WERI-Rb-1 (cell line): ENCODE measurements at places on chromosomes 3 and 15.

DNA sequence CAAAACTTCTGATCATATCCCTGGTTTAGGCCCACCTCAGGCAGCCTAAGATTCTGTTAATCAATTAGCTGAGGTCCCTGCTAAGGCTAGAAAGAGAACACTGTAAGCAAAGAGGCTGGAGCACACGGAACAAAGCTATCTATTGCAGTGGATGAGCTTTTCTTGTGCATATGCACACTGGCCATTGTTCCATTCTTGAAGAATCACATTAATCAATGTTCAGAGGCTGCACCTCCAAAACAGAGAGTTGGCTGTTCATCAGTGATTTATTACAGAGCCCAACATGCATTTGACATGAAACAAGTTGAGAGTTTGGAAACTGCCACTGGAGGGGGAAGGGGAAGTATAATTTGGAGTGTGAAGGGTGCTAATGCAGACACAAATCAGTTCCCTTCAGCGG is 873.0 kb downstream of the ROBO1 start:
- no peak for DNase-seq

DNA sequence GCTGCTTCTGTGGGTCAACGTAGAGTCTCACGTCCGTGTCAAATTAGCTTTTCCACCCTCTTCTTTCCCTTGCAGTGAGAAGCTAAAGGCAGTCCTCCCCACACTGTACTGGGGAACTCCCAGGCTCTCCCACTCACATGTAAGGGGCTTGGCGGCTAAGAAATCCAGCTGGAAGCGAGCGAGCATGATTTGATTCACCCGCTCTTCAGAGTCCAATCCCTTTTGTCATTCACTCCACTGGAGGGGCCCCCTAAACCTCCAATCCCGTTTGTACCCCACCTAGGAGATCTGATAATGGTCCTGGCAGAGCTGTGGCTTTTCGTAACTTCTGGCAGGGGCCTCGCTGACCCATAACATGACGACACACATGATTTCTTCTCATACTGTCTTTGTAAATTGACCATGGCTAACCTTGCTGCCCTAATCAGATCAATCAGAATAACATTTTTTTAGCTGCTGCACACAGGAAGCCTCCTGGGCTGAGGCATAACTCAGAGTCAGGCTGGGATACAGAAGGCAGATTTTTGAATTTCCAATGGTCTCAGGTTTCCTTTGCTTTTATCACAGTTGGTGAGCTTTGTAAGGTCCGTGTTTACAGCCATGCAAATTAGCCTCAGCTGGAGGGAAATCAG is 235.2 kb downstream of the GREM1 start:
- DNase-seq, result no peak

DNA sequence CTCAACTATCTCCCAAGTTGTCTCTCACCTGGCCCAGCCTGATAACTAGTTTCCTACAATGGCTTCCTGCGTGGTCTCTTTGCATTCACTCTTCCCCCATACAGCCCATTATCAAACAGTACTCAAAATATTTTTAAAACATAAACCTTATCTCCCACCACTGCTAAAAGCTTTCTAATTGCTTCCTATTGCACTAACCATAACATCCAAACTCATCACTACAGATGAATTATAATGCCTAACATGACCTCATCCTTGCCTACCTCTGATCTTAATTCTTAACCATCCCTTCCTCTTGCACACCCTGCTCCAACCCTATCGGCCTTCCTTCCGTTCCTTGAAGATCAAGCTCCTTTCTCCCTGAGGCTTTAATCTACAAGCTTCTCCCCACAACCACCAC is 17.0 kb downstream of the ACAP2 start:
- DNase-seq, result no peak

DNA sequence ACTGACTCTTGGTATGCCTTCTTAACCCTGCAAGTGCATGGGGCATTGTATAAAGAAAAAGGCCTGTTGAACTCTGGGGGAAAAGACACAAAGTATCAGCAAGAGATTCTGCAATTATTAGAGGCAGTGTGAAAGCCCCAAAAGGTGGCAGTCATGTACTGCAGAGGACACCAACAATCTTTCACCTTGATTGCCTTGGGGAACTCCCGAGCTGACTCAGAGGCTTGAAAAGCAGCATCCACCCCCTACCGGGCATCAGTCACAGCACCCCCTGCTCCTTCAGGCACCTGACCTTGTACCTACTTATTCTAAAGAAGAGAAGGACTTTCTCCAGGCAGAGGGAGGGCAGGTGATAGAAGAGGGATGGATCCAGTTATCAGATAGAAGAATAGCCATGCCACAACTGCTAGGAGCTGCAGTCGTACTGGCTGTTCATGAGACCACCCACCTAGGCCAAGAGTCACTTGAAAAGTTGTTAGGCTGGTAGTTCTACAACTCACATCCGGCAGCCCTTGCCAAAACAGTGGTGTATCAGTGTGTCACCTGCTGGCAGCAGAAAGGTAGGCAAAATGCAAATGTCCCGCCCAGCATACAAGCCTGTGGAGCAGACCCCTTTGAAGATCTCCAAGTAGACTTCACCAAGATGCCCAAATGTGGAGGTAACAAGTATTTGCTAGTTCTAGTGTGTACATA is 241.6 kb upstream of the CNTN6 start:
- DNase-seq, result peak; percentile 55

DNA sequence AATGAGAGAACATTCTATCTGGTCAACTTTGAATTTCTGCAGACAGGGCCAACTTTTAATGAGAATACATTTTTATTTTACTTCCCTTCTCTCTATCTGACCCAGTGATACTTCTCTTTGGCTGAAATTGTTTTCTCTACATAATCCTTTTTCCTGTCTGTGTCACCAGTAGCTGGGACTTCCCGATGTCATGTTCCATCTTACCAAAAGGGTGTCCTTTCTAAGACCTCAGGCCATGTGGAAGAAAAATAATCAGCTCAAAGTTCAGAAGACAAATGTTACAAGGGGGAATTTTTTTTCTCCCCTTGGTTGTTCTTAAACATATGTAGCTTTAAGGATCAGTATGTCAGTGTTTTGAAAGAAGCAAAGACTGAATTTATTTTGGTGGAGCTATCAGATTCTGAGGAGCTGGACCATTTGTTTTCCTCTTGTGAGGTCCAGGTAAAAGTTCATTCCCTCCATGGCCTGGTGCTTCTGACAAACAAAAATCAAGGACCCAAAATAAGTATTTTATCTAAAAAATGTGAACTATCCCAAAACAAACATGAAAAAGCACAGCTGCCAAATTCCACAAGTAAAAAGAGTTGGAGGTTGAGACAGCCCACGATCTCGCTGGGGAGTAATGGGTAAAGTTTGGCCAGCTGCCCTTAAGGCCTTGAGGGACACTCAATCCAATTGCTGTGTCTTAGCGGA is 859.4 kb upstream of the NR2F2 start:
- DNase-seq, result no peak

- DNase-seq, result no peak
These were observed 77.2 kb downstream of the PPP2R3A start for GRCh38 chr3:136042608-136043221.

DNA sequence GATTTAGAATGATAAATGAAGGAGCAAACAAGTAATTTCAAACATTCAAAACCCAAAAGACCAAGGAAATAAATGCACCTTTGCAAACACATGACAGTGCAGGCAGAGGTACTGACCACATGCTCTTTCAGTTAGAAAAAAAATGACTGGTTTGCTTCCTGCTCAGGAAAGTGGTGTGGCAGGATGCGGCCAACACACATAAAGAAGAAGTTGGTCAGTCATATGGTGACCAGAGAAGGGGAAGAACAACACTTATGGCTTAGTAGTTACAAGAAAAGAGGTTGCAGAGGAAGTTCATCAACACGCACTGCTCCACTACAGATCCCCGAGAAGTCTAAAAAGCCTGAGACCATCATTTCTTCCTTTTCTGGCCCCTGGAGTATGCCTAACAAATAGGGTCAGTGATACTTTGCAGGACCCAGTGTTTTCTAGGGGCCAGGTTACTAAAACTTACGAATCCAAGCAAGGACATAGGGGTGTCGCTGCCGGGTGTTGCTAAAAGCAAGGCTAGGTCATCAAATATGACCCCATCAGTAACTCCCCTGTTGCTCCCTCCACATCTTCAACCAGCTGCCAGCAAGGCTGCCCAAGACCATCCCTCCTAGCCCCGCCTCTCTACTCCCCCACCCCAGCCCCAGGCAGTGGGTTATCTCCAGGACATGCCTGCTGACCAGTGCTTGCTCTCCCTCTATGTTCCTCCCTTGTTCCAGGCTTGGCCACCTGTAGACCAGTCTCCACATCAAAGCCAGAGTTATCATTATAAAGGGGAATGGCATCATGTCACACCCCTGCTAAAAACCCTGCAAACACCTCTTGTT is 11.2 kb downstream of the ATP8B4 start:
- no peak for DNase-seq

- DNase-seq, result no peak
These were observed 89.9 kb upstream of the CHL1 start for GRCh38 chr3:106619-107018.

GRCh38 chr15:67999320-68000100 is 54.6 kb upstream of the PIAS1 start:
- DNase-seq, result no peak

DNA sequence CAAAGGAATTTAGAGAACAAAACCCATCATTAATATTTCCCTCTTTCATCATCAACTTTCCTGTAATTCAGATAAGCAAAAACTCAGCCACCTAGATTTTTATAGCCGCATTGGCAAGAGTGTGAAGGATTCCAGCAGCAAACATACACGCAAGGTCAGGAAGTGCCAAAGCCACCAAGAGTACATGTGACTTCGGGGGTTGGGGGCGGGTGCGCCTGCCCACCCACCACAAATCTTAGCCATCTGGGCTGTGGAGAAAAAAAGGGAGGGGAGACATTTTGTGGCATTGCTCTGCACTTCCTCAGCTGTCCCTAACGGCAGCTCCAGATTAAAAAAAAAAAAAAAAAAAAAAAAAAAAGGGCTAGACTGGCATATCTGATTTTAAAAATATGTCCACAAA is 148.4 kb downstream of the TNIK start:
- no peak for DNase-seq

GRCh38 chr15:90178468-90179435 is 22.4 kb upstream of the SEMA4B start:
- DNase-seq, result no peak

DNA sequence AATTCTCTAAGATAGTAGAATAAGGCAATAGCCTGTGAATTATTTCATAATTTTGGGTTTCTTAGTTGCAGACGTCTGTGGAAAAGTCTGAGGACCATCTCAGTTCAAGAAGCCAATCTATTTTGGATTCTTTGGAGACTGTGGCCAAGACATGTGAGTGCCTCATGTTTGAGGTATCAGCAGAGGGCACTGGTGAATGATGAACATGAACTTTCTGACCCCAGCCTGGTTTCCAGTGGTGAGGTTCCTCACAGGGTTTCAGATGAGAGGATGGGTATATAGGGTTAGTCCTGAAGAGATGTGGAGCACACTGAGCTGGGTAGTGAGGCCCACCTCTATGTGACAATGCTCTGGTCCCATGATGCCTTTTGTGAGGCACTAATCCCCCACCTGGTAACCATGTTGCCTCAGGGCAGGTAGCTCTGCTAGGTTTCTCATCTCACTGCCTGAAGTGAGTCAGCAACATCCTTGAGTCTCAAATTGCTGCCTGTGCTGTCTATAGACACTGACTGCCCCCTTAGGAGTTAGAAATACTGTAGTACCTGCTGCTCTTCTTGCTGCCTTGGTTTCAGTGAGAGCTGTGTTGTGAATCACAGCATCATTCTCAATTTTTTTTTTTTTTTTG is 32.3 kb downstream of the C3orf62 start:
- DNase-seq, result no peak

DNA sequence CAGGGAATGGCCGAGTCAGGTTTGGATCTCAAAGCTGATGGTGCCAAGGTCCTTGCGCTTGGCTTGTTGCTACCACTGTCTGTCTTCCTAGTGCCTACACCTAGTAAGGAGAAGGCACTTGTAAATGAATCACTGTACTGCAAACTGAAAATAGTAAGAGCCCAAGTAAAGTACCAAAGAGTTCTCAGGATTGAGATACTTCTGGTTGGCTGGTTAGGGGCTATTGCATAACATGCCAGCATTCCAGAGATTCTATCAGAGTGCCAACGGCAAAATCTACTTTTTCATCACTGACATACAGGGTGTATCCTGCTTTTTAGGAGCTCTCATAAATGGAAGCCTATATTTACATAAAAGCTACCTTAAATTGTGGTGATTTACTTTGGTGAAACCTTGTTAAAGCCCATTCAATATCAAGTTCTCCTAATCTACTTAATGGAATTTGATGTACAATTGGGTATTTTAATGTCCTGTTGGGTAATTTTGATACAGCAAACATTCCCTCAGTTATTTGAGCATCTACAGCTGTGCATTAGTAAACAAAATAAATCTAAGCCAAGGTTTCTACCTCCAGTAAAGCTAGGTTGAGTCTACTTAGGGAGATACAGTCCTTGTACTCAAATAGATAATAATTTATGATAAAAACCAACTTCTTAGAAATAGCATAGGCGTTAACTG is 30.7 kb upstream of the CHD2 start:
- no peak for DNase-seq

GRCh38 chr3:16864610-16865313 is 20.0 kb upstream of the PLCL2 start:
- DNase-seq, result no peak

DNA sequence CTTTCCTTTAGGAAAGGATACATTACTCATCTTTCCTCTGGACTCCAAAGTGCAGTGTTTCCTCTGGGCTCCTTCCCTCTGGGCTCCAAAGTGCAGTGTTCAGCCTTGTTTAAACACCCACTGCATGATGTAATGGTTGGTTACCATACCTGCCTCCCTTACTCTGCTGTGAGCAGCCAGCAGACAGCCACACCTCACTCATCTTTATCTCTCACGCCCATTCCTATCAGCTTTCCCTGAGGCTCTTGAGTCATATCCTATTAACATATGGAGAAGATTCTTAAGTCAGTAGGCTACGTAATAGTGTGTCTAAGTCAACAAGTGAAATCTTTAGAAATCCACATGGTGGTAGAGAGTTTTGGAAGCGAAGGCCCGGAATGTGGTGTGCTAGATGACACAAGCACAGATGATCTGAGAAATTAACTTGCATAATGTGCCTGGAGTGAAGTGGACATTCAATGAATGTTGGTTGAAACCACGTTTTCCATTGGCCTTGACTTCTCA is 97.2 kb upstream of the CTNNB1 start:
- no peak for DNase-seq

- no peak for DNase-seq
These were observed 6.4 kb downstream of the GOLGA6L2 start for GRCh38 chr15:23440596-23440995.

DNA sequence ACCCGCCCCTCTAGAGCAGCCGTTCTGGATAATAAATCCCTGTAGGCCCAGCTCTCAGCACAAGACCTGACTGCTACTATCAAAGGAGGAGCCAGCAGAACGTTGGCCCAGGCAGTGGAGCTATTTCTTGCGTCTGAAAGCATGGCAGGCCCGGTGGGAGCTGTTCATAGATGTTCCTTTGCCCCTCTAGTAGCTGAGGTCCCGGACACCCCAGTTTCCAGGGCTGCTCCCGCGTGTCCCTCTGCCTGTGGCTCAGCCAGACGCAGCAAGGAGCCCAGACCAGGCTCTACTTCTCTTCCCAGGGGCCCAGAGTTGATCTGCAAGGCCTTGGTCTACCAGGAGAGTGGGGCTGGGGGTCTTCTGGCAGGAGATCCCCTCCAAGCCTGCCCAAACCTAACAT is 76.1 kb downstream of the FAM174B start:
- no peak for DNase-seq

- DNase-seq, result no peak
These were observed 110.2 kb downstream of the RORA start for GRCh38 chr15:61118885-61119284.

- DNase-seq, result peak; percentile 17
These were observed 907 bp downstream of the TATDN2 start for GRCh38 chr3:10248984-10249748.

GRCh38 chr3:122094125-122094524 is 39.0 kb downstream of the CD86 start:
- no peak for DNase-seq
